ENCODE measurements at places on chromosomes 3 and 15.

GRCh38 chr3:193857996-193858395 lies 265.0 kb downstream of the OPA1 start:
- DNase-seq = no peak

GRCh38 chr3:183044547-183045229 lies 54.6 kb downstream of the MCCC1 start:
- DNase-seq = no peak

DNA sequence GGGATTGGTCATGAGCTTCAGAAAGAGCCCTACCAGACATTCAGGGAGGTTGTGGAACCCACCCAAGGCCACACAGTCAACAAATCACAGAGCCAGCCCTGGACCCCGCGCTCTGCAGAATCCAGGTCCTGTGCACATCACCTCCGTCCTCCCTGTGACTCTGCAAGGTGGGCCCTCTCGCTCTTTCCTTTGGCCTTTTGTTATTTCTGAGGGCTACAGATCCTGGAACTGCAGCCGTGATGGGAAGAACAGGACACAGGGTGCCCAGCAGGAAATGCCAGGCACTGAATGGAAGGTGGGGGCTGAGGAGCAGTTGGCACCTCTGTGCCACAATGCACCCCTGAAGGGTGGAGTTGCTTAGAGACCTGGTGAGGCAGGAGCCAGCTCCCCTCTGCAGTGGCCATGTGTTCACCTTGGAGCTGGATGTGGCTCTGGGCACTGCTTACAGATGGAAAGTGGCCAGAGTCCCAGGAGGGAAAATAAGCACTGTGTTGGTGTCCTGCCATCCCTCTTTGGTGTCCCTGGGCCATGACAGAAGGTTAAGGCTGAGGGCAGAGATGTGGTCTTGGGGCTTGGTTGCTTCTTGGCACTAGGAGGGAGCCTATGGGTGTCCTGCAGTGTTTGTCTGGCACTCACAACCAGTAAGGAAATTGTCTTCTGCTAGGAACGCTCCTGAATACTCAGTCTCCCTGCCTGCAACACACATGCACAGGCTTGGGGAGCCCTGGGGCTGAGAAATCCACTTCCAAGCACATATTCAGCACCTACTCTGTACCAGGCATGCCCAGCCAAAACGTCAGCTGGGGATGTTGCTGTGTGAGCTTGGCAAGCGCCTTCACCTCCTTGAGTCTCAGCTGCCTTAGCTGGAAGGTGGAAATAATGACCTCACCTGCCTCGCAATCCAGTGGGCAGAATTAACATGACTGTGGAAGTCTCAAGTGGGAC lies 98.0 kb upstream of the SLC6A6 start:
- DNase-seq = peak; percentile 83

DNA sequence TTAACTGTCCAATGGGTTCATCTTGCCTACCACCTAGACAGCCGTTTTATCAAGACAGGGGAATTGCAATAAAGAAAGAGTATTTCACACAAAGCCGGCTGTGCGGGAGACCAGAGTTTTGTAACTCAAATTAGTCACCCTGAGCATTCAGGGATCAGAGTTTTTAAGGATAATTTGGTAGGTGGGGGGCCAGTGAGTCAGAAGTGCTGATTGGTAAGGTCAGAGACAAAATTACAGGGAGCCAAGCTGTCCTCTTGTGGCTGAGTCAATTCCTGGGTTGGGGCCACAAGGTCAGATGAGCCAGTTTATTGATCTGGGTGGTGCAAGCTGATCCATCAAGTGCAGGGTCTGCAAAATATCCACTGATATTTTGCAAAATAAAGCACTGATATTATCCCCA lies 29.9 kb upstream of the GPD1L start:
- DNase-seq = no peak

DNA sequence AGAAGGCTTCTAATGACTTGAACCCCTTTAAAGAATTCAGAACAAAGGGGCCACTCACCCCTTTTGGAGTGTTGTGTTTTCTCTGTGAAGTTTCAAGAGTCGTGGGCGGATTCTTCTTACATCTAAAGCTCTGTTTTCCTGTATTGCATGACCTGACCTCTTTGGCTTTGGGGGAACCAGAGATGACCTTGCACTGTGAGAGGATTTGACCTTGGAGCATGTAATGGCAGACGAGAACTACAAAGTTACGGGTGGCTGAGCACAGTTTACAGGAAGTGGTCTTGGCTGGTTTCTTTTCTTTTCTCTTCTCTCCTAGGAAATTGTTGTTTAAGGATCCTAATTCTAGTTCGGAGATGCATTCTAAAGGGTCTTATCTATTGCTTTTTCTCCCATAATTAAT lies 6.2 kb upstream of the BDH1 start:
- no peak for DNase-seq

DNA sequence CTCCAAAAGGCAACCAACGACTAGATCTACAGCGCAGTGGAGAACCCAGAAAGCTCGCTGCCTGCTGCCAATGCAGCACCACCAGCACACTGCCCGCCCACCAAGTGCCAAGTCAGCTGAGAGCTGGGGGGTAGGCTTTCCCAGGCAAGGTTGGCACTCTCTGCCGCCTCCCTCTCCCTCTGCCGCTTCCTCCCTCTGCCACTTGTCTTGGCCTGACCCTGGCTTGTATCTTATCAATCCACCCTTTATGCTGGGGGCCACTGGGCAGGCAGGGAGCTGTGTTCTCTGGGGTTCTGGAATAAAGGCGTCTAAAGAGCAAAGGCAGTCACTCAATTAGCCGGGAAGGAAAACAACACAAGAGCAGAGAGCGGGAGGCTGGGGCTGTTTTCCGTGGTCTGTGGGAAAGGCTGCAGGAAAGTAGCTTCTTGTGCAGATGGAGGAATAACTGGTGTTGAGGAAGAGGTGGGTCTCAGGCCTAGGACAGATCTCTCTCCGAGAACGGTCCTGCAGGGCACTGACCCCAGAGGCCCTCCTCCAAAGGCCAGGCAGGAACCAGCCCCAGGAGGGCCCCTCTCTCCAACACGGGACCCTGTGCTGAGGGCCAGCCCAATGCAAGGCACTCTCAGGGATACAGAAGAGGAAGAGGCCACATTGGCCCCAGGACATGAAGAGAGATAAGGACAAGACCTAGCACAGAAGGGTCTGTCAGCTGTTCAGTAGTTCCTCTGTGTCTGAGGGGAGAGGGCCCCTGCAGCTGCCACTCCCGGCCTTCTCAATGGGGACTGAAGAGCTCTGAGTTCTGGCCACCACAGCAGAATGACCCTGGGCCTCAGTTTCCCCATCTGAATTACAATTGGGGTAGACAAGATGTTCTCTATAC lies 30.8 kb downstream of the ACSBG1 start:
- no peak for DNase-seq

GRCh38 chr3:195204360-195205163 lies 66.4 kb downstream of the XXYLT1 start:
- DNase-seq = peak; percentile 47

GRCh38 chr3:140630866-140631265 lies 47.0 kb upstream of the TRIM42 start:
- no peak for DNase-seq

DNA sequence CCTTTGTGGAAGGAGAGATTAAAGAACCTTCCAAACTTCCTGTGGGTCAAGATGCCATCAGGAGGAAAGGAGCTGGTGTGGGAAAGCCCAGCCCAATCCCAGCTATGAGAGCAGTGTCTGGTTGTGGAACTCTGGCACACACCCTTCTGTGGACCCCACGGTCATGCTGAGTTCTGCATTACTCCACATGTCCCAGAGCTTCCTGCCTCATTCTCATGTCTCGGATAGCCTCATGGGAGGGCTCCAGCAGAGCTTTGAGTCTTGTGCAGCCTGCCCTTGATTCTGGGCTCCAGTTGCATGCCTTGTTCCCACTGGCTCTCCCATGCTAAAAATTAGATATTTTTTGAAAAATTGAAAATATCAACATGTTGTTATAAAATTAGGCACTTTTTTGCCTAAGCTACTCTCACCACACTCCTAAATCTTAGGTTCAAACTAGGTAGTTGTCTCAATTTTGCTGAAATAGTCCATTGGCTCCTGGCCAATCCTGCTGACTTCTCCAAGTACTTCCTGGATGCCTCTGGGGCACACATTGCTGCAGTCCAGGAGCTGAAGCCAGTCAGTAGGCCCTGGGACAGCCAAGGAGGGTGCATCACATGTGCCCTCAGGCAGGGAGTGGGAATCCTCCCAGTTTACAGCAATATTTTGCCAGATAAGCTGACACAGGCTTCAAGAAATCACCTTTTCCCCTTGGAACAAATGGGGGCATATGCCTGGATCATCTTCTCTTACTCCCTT lies 144.3 kb downstream of the EEFSEC start:
- peak; percentile 36 for DNase-seq

DNA sequence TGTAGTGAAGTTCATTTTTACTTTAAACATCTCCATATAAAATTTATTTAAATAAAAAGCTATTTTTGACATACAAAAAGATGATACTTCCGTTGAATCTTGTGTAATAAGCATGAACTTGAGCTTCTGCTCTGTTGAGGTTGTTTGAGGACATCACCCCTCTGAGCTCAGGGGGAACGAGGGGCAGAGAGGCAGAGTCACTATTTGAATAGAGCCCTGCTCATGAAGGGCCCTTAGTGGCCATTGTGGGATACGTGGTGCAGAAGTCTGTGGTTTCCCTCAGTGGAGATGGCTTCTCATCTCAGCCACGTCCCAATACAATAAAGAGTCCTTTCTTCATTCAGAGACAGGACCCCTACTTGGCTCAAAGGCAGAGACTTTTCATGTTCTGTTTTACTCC lies 10.6 kb downstream of the CEMIP start:
- DNase-seq = no peak

DNA sequence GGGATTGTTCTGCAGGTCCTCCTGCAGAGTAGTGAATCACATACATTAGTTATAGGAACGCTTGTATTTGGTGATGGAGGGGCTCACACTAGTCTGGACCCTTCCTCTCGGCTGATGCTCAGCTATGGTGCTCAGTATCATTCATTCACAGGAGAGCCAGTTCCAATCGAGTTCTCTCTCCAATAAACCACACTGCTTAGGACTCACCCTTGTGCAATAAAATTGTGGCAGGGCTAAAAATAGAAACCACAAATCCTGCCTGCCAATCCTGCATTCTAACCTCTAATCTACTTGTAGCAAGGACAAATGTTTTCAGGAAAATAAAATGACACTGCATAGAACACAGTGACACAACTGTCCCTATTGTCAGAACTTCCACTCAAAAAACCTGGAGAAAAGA lies 138.4 kb upstream of the TBL1XR1 start:
- no peak for DNase-seq

DNA sequence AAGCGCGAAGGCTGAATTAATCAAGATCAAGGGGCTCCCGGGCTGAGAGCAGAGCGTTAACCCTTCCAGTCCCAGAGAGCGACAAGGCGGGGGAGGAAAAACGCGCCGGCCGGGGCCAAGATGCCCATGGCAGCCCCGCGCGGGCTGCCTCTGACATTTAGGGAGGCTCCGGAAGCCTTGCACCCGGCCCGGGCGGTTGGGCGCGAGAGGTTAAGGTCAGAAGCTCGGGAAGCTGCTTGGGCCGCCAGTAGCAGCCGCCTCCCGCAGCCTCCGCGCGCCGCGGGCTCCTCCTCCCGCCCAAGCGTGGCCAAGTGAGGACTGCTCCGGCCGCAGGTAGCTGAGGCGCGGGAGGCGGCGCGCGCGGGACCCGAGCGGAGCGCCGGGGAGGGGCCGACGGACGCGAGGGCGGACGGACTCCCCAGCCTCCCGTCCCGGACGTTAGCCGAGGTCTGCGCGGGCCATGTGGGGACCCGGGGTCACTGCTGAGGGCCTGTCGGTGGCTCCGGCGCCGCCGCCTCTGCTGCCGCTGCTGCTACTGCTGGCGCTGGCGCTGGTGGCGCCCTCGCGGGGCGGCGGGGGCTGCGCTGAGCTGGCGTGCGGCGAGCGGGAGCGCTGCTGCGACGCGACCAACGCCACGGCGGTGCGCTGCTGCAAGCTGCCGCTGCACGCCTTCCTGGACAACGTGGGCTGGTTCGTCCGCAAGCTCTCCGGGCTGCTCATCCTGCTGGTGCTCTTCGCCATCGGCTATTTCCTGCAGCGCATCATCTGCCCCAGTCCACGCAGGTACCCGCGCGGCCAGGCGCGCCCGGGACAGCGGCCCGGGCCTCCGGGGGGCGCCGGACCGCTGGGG lies at the start of gene C3orf80:
Gene C3orf80, plus strand, starts transcription at position 247 of the 850 bp plus-strand sequence. Its CDS starts 214 bp downstream, at position 461.
- DNase-seq = peak; percentile 8

DNA sequence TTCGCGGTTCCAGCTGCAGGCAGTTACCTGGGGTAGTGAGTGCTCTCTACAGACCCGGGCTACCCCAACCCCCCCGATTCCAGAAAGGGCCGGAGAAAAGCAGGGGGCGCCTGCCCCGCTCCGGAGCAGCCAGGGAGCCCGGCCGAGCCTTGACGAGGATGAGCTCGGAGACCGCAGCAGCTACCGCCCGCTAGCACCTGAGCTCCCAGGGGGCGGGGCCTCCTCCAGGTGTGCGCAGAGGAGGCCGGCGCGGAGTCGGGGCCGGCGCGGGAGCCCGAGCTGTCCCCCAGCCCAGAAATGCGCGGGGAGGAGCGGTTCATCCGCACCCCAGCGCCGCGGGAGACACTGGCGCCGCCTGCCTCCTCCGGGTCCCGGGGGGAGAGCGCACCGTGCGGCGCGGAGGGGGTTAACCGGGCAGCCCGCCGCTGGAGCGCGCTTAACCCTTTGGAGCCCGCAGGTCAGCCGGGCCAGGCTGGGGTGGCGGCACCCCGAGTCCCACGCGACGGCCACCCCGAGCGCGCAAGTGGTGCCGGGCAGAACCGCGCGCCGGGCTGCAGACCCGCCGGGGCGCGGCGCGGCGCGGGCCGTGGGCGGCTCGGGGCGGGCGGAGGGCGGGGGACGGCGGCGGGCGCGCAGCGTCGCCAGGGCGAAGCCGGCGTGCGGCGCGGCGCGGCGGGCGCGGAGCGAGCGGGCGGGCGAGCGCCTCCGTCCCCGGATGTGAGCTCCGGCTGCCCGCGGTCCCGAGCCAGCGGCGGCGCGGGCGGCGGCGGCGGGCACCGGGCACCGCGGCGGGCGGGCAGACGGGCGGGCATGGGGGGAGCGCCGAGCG lies at the start of gene CACNA1D:
Gene CACNA1D, plus strand, starts transcription at position 649 of the 829 bp plus-strand sequence. CDS start 556 bp downstream, outside the sequence.
- DNase-seq = peak; percentile 37

- DNase-seq = no peak
Observed at GRCh38 chr3:156952011-156952410, 125.9 kb downstream of the LEKR1 start.

GRCh38 chr3:182182531-182182968 lies 470.8 kb downstream of the SOX2 start:
- DNase-seq = peak; percentile 84

- peak; percentile 47 for DNase-seq
Observed at GRCh38 chr15:40932156-40932555, 3.0 kb downstream of the DLL4 start.

DNA sequence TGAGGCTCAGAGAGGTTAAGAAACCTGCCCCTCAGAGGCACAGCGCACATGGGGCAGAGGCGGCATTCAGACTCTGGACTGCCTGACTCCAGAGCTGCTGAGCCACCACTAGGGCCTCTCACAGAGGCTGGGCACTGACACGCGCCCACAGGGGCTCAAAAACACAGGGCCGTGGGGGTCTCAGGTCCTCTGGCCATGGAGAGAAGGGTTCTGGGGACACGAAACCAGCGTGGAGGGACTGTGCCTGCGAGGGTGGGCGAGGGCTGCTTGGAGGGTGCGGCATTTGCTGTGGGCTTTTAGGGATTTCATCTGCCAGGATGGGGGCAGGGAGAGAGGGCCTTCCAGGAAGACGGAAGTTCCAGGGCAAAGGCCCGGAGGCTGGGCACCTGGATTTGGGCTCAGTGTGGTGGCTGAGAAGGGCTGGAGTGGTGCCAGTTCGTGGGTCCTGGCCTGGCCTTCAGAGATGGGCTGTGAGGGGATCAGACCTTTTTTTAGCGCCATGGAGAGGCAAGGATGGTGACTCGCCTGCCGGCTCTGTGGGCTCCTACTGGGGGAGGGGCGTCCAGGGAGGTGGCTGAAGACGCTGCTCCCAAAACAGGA lies 69.6 kb downstream of the EFCAB12 start:
- no peak for DNase-seq
